ENCODE measurements at places on chromosomes 11 and 22.
A peak's percentile ranks its signal among the peaks of the same experiment; 100 is the strongest.

DNA sequence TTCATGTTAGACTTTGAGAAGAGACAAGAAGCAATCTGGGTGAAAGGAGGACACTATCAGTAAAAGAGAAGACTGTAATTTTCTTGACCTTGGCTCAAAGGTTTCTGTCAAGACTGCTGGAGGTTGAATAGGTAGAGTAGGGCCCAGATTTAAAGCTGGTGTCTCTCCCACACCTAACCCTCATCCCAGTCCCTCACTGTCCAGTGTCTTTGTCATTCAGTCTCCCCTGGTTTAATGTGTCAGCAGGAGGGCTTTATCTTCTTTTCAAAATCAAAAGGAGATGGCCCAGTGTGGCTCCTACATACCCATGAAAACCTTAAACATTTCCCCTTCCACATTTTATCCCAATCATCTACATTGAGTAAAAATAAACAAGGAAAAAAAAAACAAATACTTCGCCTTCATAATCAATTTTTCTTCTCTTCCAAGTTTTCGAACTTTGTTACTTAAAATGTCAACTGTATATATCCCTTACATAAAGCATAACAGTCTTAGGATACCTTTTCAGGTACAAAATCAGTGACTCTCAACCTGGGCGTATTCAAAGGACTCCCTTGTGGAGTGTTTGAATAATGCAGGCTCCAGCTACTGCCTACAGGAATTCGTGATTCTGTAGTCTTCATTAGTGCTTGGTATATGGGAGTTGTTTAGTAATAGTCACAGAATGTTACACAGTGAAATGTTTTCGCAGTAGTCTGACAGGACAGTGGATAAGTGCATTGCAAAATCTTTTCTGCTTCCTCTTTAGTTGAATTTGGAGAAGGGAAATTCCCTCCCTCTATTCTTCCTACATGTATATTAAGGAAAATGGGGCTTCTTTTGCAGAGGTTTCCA is 87.2 kb downstream of the FAT3 start:
- no peak for DNase-seq

- no peak for DNase-seq
Observed at GRCh38 chr11:113833151-113833550, 42.2 kb downstream of the USP28 start.

DNA sequence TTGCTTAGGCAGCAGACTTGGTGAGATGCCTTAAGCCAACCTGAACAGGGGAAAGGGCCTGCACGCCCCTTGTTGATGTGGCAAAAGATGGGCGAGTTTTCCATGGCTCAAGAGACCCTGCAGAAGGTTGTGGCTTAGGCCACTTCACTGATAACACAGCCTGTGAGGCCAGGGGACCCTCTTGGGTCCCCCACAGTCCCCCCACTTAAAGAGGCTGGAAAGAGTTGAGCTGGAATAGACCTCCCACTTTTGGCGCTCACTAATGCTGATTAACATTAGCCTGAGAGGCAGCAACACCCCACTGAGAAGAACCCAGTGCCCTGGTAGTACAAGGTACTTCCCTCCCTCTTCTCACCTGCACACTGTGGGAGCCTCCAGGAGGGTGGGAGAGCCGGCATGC is 107.5 kb downstream of the TRIM29 start:
- no peak for DNase-seq

- peak; percentile 51 for DNase-seq
Observed at GRCh38 chr11:4713241-4713640, 8.7 kb downstream of the MMP26 start.

GRCh38 chr11:46508360-46508759 is 85.5 kb downstream of the AMBRA1 start:
- no peak for DNase-seq

DNA sequence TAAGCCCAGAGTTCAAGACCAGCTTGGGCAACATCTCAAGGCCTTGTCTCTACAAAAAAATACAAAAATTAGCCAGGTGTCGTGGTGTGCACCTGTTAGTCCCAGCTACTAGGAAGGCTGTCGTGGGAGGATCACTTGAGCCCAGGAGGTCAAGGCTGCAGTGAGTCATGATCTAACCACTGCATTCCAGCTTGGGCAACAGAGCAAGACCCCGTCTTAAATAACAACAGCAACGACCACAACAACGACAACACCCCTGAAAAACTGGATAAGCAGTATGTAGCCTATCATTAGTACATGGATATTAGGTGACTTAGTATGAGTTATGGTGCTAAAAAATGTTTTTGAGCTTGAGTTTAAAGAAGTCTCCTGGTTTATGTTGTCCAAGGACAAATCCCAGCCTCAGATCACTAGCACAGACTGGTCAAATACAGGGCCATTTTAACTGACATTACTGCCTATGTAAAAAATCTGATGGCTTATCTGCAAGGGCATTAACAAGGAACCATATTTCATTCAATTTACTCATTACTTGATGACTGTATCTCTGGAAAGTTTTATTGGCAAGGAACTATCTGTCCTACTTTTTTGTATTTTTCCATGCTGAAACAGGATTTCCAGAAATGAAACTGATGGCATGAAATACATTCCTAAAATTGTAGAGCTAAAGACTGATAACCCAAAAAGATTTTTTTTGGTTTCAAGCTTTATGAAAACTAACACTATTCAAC is 23.4 kb downstream of the C2CD3 start:
- no peak for DNase-seq

- DNase-seq, result no peak
Observed at GRCh38 chr11:79028225-79028624, 412.6 kb downstream of the TENM4 start.

DNA sequence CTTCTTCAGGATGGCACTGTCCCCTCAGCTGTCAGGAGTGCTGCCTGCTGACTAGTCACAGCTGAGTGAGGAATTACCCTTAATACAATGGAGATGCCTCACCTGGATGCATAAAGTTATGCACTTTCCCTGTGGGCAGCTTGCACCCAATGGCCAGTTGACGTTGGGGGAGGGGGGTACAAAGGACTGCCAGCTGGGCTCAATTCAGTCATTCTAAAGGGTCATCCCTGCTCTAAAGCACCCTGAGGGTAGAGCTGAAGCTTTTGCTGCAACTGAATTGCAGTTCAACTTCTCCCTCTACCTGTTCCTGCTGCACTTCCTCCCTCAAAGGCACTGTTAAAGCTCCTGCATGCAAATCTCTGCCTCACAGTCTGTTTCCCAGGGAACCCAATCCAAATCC is 147.8 kb upstream of the SESN3 start:
- DNase-seq, result no peak

- DNase-seq, result no peak
Observed at GRCh38 chr11:9001736-9002135, 2.1 kb downstream of the NRIP3 start.

DNA sequence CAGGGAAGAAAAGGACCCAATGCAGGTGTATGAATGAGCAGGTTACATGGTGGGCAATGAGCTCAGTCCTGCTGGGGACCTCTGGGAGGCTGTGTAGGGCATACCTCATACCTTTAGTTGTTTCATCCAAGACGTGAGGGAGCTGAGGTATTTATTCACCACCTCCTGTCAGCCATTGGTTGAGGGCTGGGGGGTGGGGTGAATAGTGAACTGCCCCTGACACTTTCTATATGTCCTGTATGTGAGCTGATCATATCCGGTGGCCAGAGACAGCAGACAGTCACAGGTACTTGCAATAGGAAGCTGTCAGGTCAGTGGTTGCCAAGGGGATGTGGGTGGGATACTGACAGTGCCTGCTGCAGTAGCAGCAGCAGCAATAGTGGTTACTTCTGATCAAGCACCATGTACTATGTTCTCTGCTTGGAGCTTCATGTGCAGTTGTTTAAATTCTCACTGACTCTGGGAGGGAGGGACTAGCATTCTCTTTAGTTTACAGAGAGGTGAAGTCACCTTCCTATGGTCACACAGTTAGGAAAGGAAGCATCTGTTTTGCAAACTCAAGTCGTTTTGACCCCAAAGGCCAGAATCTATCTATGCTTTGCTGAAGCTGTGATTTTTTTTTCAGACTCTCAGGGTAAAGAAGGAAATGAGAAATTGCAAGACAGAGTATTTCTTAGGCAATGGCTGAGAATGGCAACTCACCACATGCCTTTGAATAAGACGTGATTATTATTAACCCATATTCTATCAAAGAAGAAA is 54.0 kb downstream of the MIAT start:
- DNase-seq, result no peak

DNA sequence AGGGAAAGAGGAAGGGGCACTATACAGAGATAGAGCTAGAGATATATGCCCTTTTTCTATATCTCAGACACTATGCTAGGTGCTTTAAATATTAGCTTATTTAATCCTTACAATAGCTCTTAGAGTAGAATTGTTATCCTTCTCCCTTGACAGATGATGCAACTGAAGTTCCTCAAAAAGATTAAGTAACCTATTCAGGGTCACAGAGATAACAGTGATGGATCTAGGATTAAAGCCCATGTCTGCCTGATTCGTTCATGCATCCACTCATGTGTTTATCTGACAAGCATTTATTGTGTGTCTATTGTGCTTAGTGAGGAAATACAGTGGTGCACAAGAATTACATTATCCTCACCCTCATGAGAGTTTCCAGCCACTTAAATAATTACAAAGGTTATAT is 8.7 kb downstream of the CCDC83 start:
- DNase-seq, result no peak

- DNase-seq, result no peak
Observed at GRCh38 chr11:33064033-33064825, 24.9 kb downstream of the TCP11L1 start.

GRCh38 chr11:9565822-9566560 is 7.5 kb upstream of the WEE1 start:
- DNase-seq, result peak; percentile 91

DNA sequence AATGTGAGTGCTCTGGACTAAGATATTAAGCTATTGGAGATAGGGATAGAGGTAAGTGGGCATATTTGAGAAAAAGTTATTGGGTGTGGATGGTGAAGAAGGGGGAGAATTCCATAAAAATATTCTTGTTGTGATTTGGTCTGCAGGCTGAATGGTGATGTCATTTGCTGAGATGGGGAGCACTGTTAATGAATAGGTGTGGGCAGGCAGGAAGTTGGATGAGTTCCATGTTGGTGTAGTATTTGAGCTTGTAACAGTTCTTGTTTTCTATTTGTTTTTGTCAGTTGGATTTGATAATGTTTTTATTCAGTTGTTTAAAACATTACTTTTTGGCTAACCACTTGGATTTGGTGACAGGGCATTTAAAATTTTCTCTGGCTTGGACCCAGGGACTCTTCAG is 168.8 kb downstream of the C11orf87 start:
- no peak for DNase-seq

- DNase-seq, result no peak
Observed at GRCh38 chr22:26445577-26446275, 16.7 kb downstream of the ASPHD2 start.

DNA sequence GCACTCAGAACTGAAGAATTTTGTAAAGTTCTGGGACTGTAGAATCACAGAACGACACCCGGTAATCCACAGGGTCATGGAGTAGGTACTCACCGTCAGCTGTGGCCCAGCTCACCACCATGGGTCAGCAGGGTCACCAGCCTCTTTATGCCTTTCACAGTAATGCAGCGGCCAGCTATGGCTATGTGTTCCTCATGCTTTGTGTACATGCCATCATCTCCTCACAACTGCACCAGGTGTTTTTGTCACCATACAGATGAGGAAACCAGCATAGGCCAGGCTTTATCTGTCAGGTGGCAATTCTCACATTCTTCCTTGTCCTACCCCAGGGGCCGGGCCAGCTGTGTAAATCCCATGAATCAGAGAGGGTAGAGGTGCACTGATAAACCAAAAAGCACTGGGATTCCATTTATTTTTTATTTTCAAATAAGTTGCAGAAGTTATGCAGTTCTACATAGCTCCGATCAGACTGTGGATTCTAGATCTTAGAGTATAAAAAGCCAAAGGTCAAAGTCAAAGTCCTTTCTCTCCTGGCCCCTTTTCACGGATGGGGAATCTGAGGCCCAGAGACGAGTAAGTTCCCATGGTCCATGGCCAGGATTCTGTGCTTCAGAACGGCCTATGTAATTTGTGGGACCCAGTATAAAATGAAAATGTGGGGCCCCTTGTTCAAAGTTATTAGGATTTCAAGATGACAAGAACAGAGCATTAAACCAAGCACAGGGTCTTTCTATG is 17.5 kb downstream of the TSKU start:
- no peak for DNase-seq

DNA sequence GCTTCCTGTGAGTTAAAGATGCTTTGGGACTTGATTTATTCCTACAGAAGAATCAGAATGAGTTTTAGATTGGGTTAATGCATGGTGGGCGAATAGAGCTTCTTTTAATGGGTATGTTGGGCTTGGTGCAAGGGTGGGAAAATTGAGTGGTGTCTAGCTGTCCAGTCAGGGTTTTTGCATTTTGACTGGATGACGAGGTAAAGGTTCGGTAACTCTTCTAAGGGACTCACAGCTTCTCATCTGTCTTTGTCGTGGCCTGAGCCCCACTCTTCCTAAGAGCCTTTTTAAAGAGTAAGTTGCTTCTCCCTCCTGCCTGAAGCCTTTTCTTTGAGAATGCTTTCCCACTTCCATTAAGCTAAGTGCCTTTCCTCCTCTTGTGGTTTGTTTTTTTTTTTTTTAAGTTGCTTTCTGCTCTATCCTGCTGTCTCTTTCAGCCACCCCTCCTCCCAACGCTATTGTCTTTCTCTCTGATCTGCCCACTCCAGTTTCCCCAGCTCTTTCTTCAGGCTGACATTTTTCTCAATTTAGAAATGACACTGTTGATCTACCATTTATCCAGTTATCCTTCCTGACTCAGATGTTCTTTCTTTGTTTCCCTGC is 1.1 kb downstream of the DPF2 start:
- no peak for DNase-seq

DNA sequence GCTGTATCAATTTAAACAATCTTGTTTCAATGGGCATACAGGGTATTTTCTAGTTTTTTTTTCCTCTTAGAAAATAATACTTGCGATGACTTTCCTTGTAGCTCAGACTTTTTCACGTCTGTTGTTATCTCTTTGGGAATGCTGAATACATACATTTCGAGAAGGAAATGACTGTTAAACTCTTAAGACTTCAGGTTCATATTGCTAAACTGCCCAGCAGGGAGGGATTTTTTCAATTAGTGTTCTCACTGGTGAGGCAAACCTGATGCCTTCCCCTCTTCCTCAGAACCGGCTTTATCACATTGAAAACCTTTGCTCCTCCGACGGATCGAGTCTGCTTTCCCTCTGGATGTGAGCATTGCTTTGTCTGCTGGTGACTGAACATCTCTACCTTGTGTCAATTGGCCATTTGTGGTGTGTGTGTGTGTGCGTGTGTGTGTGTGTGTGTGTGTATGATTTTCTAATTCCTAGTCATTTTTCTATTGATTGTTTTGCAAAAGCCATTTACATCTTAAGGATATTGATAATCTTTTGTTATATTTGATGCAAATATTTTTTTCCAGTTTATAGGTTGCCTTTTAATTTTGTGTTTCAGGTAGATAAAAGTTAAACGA is 6.6 kb downstream of the NEAT1 start:
- DNase-seq, result no peak
